Umbilical cord (tissue), 2 donors: ENCODE measurements at places on chromosomes 6 and 20. TPM values are rescaled to one million over a fixed set of nuclear protein-coding genes. Genes with fewer than 3 reads are reported as not detected.
A peak's percentile ranks its signal among the peaks of the same experiment; 100 is the strongest.

GRCh38 chr6:2225422-2226392 lies 19.7 kb downstream of the GMDS start:
- DNase-seq = no peak

The PNLDC1 gene
- total RNA-seq = not detected

- peak; percentile 74 for DNase-seq
Observed at GRCh38 chr20:50844430-50845100, 49.7 kb downstream of the BCAS4 start.

The HMGCLL1 gene
- total RNA-seq = 10.6 TPM

- no peak for DNase-seq
Observed at GRCh38 chr20:61502433-61502832, 250.4 kb downstream of the CDH4 start.

The TRIM10 gene
- 4.3 TPM for total RNA-seq

DNA sequence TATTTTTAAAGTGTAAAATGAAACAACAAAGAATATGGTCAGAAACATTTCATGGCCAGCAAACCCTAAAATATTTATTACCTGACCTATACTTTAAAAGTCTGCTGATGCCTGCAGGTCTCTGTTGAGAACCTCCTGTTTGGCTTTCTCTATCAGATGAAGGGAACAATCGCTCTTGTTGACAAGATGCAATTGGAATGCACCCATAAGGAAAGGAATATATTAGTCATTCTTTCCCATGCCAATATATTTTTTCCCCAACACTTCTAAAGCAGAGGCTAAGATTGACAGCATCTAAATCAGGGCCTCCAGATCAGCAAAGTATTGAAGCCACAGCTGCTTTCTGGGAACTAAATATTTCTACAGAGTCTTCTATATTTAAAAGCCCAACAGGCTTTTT lies 897.8 kb downstream of the EPHA7 start:
- DNase-seq = no peak

DNA sequence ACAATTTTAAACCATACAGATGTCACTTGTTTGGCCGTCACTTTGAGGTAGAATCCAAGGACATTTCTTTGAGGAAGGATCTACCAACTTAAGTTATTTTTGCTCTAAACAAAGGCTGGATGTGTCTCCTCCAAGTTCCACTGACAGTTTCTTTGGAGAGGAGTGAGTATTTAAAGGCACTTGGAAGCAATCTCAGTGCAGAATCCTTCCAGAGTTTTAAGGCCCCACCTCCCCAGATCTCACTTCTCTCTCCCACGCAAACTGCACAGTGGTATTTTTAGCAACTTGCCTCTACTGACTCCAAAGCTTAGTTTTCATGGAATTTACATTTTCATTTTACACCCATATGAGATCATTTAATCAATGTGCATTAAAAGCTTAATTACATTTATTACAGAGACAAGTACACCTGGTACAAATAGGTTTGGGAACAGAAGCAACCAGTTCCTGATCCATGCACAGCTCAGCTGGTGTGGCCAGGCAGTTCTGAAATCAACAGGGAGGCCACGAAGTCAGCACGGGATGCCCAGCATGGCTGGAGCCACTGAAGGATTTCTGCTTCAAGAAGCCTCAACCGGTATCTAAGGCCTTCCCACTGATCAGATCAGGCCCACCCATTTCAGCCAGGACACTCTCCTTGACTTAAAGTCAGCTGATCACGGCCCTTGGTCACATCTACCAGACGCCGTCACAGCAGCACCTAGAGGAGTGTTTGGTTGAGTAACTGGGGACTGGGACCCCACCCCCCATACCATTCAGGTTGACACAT lies 109.8 kb downstream of the SYCP2 start:
- DNase-seq = peak; percentile 63

The CASS4 gene
- 2.2 TPM for total RNA-seq

DNA sequence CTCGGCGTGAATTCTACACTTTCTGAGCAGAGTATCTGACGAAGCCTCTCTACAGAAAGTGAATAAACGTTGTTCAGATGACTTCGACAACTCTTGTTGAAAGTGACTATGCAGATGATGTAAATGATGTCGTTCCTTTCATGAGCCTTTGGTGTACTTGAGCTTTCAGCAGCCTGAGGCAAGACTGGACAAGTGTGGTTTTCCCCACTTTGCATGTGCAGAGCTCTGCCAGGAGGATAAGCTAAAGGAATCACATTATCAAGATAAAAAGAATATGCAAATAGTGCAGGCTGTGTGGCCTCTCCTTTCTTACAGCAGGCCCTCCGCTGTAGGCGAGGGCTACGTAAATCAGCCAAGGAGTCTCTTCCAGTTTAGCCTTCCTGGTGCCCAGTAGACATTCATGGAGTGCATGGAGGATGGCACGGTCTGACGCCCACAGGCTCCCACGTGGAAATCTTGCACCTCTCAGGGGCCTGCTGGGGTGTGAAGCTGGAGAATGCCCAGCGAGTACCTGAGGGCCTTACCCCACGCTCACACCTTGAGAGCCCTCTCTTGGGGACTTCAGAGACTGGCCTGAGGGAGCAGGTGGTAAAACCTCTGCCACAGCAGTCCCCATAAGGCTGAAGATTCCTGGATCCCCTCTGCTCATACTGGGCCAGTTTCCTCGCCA lies 54.9 kb downstream of the RPP40 start:
- DNase-seq = no peak

The PTCHD4 gene
- 3.4 TPM for total RNA-seq

DNA sequence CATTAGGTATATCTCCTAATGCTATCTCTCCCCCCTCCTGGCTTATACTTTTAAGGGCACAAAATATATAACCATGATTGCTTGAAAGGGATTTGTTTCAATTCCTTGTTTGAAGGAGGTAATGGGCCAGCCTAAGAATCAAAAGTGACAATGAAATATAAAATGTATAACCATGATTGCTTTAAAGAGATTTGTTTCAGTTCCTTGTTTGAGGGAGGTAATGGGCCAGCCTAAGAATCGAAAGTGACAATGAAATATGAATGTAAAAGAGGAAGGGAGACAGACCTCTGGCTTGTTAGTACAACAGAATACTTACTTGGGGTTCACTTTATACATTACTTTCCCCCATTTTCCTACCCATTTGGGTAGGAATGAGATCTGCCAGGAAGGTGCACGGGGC lies 55.5 kb downstream of the FOXC1 start:
- DNase-seq = no peak

DNA sequence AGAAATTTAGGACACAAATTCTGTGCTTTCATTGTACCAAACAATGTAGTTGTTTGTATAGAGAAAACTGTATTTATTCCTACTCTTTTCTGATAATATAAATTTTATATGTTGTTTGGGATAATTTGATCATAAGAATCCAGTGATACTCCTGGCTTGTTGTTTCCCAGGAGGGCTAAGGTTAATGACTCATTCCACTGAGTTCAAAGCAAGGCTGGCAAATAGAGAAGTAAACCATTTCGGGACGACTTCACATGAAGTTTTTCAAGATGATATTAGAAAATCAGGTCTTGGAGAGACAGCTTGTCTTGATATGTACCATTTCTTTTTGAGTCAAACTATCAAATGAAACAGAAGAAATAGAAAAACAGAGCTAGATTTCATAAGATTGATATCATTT lies 326.1 kb upstream of the CNR1 start:
- no peak for DNase-seq

The FOXS1 gene
- 0.72 TPM for total RNA-seq

The POLH gene
- 19.3 TPM for total RNA-seq

GRCh38 chr20:14488756-14489479 lies 151.5 kb upstream of the FLRT3 start:
- DNase-seq = no peak

GRCh38 chr6:137678451-137678850 lies 184.3 kb upstream of the OLIG3 start:
- DNase-seq = no peak

DNA sequence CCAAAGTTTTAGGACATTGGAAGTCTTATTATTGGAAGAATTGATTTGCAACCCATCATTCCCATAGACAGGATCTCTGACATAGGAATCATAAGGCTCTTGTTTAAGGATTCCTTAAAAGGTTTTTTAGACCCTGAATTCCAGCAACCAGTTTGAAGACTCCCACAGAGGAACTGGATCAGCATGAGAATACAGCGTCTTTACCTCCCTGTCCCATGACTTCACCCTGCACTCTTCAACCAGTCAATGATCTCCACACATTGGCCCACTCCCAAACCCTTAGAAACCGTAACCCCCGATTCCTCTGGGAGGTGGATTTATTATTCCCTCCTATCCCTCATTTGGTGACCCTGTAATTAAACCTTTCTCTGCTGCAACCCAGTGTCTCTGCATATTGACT lies 150.7 kb upstream of the PLCB4 start:
- DNase-seq = no peak

The KCNK16 gene
- total RNA-seq = not detected

DNA sequence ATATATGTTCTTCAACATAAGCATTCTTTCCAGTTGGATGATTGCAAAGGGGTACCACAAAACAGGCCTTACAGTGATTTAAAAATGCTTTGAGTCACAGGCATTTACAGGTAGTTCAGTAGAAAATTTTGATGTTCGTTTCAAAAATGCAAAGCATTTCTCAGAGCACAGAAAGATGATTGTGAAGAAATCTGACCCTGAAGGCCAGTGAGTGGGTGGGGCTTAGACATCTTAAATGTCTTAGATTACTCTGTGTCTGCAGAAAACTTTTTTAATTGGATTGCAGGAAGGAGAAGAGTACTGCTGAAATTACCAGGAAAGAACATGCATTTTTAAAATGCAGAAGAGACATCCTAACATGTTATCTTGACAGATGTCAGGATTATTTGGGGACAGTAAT lies 268.3 kb downstream of the CDKAL1 start:
- DNase-seq = peak; percentile 20

DNA sequence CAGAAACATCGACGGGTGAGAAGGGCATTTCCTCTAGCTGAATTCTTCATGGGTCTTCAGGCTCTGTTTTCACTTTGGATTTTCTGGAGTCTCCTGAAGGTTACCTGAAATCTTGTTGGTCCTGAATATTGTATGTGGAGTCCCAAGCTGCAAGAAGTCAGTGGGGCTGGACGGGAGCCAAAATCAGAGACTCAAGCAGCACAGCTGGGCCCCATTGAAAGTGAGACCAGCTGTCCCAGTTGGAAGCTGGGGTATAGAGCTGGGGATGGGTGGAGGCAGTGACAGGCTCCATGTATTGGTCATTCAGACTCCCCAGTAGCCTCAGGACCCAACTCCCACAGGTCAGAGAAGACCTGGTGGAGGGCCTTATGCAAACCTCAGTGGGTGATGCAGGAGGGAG lies 111.3 kb upstream of the MLN start:
- peak; percentile 38 for DNase-seq

DNA sequence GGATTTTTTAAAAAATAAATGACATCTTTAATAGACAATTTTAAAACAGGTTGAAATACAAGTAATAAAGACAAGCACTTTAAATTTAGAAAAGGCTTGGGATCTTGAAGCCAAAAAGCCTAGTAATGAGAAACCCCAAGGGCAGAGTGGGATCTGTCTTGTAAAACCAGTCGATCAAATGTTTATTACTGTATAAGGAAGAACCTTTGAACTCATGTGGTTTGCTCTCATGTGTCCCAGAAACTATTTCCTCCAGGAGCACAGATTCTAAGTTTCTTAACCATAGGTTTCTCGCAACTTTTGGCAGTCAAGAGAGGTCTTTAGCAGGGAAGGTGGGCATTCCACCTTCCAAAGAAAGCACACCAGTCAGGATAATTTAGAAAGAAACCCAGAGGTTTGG lies 541.7 kb upstream of the BTBD3 start:
- no peak for DNase-seq

GRCh38 chr6:34511214-34511914 lies 44.8 kb downstream of the SPDEF start:
- DNase-seq = no peak

- no peak for DNase-seq
Observed at GRCh38 chr6:3510617-3511016, 53.8 kb upstream of the SLC22A23 start.

- no peak for DNase-seq
Observed at GRCh38 chr6:23371132-23371915, 754.7 kb upstream of the NRSN1 start.

The MYO6 gene
- total RNA-seq = 6.7 TPM

DNA sequence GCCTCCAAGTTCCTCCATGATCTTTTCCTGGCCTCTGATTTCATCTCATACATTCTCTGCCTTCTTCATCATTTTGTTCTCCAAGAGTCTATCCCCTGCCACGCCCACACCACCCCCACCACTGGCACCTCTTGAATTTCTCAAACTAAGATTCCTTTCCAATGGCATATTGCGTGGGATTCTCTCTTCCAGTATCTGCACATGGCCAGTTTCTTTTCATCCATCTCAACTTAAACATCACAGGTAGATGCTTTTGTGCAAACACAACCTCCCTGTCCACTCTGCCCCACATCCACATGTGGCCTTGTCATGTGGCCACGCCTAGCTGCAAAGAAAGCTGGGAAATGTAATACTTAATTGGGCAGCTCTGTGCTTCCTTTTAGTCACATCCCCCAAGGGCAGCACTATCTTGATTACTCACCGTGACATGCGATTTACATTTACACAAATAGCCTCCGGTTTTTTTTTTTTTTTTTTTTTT lies 33.4 kb upstream of the ZMYND8 start:
- DNase-seq = no peak

DNA sequence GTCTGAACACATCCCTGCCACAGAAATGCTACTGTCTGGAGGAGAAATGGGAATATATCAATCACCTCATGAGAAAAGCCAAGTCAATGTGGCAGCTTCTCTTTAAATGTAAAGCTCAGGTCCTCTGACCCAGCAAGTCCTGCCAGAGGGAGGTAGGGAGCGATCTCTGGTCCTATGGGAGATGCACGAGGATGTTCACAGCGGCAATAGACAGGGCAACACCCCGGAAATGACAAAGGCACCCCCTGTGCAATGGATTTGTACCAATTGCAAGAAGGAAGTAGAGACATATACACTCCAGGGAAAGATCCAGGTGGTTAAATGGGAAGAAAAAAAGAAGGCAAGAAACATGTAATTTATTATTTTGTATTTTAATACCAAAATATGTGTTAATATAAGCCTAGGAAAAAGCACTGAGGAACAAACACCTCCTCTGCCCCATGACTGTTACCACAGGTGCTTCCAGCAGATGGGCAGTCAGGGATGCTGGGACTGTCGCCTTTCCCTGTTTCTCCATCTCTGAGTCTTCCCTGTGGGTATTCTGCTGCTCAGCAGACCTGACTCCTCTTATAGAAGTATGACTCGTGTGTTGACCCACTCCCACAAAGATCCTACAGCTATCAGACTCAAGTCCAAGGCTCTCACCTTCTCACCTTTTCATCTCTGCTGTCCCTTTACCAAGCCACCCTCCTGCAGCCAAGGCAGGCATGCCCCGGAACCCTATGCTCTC lies 20.8 kb downstream of the ATP9A start:
- DNase-seq = no peak

GRCh38 chr20:13422637-13423036 lies 201.6 kb downstream of the ISM1 start:
- no peak for DNase-seq

The SLPI gene
- total RNA-seq = 2.4 TPM

The CLPSL1 gene
- not detected for total RNA-seq

The TP53TG5 gene
- total RNA-seq = 32.0 TPM

The LAMA4 gene
- 336 TPM for total RNA-seq

The TMEM63B gene
- 10.4 TPM for total RNA-seq

GRCh38 chr6:141394125-141394536 lies 738.6 kb upstream of the GJE1 start:
- DNase-seq = no peak

- no peak for DNase-seq
Observed at GRCh38 chr6:28633445-28634215, 107.9 kb downstream of the GPX5 start.

- DNase-seq = no peak
Observed at GRCh38 chr6:130624046-130624445, 203.2 kb upstream of the SMLR1 start.

- no peak for DNase-seq
Observed at GRCh38 chr6:33960345-33961313, 156.8 kb upstream of the MLN start.

The BFSP1 gene
- 2.9 TPM for total RNA-seq
